Endodermal cell (in vitro differentiated cells): ENCODE measurements at places on chromosomes 2 and 18.

DNA sequence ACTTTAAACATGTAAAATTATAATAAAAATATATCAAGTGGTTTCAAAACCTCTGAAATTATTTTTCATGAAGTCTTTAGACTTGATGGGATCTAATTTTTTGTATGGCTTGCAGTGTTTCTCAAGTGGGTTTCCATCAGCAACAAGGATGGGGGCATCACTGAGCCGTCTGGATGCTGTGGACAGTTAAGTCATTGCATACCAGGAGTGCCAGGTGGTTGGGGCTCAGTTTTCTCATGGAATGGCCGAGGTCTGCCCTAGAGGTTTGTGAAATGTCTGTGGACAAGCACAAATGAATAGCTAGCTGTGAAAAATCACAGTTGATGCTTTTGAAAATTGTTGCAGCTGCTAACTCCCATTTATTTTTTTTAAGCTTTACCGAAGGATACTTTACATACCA is 1.7 kb downstream of the PRELID3A start:
- no peaks in the 10 kb centered on the region for H3K4me1 ChIP-seq
- H3K36me3 ChIP-seq: no peaks in the 10 kb centered on the region
- DNase-seq: no peak
- H3K4me3 ChIP-seq: no peak overlapping the region
- no peak overlapping the region for H3K27ac ChIP-seq
- H3K27me3 ChIP-seq: peaks cover 29% of the 10 kb centered on the region

- peaks cover 43% of the 10 kb centered on the region for H3K27me3 ChIP-seq
- DNase-seq: peak; percentile 95
- no peak within 1 kb of the TSS for H3K27ac ChIP-seq
- H3K4me3 ChIP-seq: peak within 1 kb of the TSS; percentile 75
These were observed at the start of gene UNC80 for GRCh38 chr2:209771474-209772289. TSS of gene UNC80 (plus strand) at chr2:209771832. CDS start at chr2:209772073, 241 bp downstream.

DNA sequence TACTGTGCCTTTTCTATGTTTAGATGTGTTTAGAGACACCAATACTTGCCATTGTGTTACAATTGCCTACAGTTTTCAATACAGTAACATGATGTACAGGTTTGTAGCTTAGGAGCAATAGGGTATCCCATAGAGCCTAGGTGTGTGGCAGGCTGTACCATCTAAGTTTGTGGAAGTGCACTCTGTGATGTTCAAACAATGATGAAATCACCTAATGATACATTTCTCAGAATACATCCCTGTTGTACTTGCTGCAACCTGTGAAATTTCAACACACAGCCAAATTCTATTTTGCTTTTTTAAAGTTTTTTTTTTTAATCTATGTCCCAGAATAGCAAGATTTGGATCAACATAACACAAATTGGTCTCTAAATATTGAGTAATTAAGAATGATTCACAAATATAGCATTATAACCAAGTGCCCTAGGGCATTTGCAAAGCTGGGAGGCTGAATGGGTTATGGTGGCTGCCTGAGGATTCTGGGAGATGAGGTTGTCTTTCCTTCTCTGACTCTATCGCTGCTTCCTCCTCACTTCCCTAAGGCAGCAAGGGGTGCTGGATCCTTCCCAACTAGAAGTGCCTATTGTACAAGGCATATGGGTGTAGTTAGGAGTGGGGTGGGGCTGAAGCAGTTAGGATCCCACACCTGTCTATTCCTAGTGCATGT is 78.3 kb downstream of the SKA1 start:
- no peak overlapping the region for H3K27ac ChIP-seq
- H3K27me3 ChIP-seq: no peaks in the 10 kb centered on the region
- no peaks in the 10 kb centered on the region for H3K4me1 ChIP-seq

DNA sequence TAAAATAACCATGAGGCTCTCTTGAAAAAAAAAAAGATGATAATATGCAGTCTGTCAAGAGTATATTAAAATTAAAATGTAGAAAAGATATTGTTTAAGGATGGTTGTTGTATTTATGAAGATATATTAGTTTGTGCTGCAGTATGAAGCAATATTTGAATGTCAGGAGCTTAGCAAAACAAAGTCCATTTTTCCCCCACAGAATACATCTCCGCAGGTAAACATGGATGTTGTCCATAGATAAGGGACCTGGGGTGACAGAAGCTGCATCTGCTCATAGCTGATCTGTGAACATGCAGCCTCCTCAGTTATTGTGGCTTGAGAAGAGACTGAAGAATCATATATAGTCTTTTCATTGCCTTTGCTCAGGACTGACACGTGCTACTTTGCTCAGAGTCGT is 366.1 kb upstream of the MMADHC start:
- H3K27me3 ChIP-seq: peaks cover 4% of the 10 kb centered on the region
- H3K4me3 ChIP-seq: no peak overlapping the region
- H3K4me1 ChIP-seq: no peaks in the 10 kb centered on the region
- no peak overlapping the region for H3K27ac ChIP-seq

DNA sequence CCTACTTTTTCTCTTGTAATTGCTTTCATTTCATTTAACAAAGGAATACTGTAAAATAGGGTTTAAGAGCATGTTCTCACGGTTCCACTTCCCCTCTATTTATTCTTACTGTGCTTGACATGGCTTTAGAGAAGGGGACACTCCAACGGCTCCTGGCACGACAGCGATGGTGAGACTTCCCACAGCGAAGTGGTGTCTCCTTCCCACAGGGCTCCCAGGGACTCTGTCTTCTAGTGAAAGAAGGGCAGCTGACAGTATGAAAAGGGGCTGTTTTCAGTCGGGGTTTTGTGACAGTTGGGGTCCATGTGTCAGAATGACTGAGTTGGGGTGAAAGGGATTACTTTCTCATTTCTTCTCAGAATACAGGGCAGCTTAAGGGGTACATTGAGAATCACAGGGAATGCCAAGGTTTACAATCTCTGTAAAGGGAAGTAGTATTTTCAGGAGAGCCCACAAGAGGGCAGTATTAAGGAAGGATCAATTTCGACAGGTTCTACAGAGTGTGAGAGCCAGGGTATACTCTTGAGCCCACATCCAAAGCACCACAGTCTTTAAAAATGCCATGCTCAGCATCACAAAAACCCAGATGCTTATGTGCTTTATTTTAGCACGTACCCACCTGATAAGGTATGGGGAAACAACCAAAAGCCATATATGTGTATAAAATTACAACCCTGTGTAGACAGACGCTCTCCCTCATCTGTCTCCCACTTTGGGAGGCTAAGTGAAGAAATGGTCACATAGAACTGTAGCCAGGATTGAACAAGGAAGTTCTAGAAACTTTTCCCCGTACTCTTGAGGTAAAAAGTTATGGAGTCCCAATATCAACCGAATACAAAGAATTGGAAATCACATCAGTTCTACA is 31.3 kb upstream of the RAPGEF4 start:
- no peaks in the 10 kb centered on the region for H3K4me1 ChIP-seq
- no peaks in the 10 kb centered on the region for H3K27me3 ChIP-seq
- H3K4me3 ChIP-seq: no peak overlapping the region
- H3K36me3 ChIP-seq: no peaks in the 10 kb centered on the region
- no peak overlapping the region for H3K27ac ChIP-seq
- DNase-seq: peak; percentile 51

DNA sequence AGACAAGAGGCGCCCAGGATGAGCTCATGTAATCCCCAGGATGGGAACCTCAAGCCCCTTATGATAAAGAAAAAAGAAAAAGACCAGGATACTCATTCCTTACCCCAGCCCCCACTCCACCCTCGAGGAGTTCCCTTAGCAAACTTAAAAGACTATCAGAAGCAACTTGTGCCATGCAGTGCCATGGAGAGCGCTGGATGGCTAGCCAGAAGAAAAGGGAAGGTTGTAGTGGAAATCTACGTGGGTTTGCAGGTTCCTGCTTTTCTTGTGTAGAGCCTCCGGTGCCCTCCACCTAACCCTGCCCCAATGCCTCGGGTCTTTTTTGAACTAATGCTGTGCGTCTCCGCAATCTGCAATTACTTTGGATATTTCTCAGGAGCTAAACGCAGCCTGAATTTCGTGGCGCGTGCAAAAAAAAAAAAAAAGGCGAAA is 16.2 kb upstream of the BCL11A start:
- peak; percentile 63 for DNase-seq
- H3K4me1 ChIP-seq: no peaks in the 10 kb centered on the region
- peak overlapping the region; percentile 74 for H3K4me3 ChIP-seq
- H3K27ac ChIP-seq: no peak overlapping the region
- H3K36me3 ChIP-seq: no peaks in the 10 kb centered on the region

DNA sequence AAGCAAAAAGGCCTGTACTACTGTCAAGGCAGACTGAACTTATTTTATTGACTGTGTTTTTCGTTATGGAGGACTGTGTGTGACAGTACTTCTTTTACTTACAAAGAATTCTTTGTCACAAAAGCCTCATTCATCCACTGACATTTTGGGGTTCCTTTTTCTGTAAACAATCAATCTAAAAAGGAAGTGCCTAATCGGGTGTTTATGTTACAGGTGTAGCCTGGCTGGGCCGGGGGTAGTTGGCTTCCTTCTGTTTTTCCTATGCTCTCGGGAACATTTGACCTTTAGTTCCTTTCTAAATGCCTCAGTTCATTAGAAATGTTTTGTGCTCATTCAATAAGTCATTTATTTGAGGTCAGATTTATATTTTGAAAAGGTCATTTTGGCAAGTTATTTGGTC is 8.3 kb downstream of the ZCCHC2 start:
- no peaks in the 10 kb centered on the region for H3K27me3 ChIP-seq
- no peak for DNase-seq
- peaks cover 3% of the 10 kb centered on the region for H3K4me1 ChIP-seq

DNA sequence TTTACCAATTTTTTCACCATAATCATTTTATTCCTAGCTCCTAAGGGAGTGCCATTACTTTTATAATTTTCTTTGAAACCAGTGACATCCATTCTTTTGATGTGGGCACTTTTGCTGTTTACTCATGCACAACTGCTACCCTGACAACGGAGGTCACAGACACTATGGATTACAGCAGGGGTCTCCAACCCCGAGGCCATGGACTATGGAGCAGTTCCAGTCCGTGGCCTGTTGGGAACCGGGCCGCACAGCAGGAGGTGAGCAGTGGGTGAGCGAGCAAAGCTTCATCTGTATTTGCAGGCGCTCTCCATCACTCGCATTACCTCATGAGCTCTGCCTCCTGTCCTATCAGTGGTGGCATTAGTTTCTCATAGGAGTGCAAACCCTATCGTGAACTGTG is 34.6 kb downstream of the PRPF40A start:
- H3K27ac ChIP-seq: no peak overlapping the region
- H3K4me1 ChIP-seq: no peaks in the 10 kb centered on the region
- DNase-seq: no peak
- no peaks in the 10 kb centered on the region for H3K27me3 ChIP-seq
- no peak overlapping the region for H3K4me3 ChIP-seq
- peaks cover 99% of the 10 kb centered on the region for H3K36me3 ChIP-seq

DNA sequence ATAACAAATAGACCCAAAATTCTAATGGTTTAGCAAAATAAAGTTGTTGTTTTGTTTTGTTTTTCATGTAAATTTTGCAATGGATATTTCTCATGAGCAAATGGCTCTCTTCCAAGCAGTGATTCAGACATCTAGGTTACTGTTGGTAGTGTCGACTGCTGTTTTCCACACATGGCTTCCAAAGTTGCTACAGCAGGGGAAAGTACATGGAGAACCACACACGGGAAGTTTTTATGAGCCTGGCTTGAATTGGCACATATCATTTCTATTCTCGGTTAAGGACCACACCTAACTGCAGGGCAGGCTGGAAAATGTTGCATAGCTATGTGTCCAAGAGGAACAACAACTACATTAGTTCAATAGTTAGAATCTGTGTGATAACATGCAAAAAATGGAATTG is 262.1 kb downstream of the GALNT13 start:
- H3K4me1 ChIP-seq: no peaks in the 10 kb centered on the region
- no peak overlapping the region for H3K4me3 ChIP-seq
- no peaks in the 10 kb centered on the region for H3K36me3 ChIP-seq
- no peaks in the 10 kb centered on the region for H3K27me3 ChIP-seq

DNA sequence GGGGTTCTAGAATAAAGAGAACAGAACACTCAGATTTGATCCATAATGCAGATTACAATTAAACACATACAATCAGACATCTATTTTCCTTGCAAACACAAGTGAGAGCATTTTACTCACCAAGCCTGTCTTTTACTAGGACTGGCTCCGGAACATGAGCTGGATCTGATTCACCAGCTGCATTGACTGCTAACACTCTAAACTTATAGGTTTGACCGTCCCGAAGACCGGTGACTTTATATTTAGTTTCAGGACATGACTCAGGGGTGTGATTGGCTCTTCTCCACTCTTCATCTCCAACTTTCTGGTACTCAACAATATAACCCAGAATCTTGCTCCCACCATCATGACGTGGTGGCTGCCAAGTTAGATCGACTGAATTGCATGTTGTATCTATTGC is 112.4 kb downstream of the PLEKHA3 start:
- peaks cover 99% of the 10 kb centered on the region for H3K36me3 ChIP-seq
- no peak overlapping the region for H3K27ac ChIP-seq
- H3K4me3 ChIP-seq: no peak overlapping the region

GRCh38 chr2:28377984-28378678 is 14.5 kb upstream of the FOSL2 start:
- no peak overlapping the region for H3K4me3 ChIP-seq
- no peak overlapping the region for H3K27ac ChIP-seq
- DNase-seq: peak; percentile 62
- no peaks in the 10 kb centered on the region for H3K4me1 ChIP-seq
- no peaks in the 10 kb centered on the region for H3K27me3 ChIP-seq
- H3K36me3 ChIP-seq: no peaks in the 10 kb centered on the region

- H3K27me3 ChIP-seq: no peaks in the 10 kb centered on the region
- DNase-seq: no peak
- no peak overlapping the region for H3K4me3 ChIP-seq
- no peaks in the 10 kb centered on the region for H3K36me3 ChIP-seq
- H3K4me1 ChIP-seq: no peaks in the 10 kb centered on the region
These were observed 7.3 kb downstream of the INSIG2 start for GRCh38 chr2:118095610-118096009.
